Left kidney (tissue), 8 donors: ENCODE measurements at places on chromosomes 12 and 14. TPM values are rescaled to one million over a fixed set of nuclear protein-coding genes. Genes with fewer than 3 reads are reported as not detected.

DNA sequence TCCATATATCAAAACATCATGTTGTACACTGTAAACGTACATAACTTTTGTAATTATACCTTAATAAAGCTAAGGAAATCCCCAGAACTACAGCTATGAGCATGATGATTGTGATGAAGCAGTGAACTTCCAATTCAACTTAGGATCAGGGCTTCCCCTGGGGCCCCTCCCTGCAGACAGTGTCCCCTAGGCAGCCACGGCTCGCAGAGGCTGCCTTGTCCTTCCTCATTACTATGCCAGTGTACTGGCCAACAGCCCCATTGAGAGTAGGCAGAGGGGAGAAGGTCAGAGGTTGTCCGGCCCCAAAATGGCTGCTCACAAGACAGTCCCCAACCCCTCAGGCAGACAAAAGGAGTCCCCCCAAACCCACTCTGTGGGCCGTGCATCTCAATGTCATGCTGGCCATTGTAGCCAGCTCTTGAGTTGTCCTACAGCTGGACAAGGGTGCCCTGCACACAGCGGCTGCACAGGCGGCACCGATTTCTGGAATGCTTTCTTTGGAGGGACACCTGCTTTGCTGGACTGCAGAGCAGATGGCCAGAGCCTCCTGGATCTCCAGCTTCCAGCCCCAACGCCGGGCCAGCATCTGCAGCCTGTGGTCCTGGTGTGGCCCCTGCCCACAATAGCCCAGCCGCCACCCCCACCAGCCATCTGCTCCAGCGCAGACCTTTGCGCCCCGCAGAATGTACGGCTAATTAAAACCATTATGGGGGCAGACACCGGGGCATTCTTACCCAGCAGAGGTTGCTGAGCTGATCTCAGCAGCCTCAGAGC, 46.1 kb downstream of the NIN start:
- DNase-seq = no peak

GRCh38 chr12:51819736-51820525, 28.6 kb downstream of the FIGNL2 start:
- no peak for DNase-seq

DNA sequence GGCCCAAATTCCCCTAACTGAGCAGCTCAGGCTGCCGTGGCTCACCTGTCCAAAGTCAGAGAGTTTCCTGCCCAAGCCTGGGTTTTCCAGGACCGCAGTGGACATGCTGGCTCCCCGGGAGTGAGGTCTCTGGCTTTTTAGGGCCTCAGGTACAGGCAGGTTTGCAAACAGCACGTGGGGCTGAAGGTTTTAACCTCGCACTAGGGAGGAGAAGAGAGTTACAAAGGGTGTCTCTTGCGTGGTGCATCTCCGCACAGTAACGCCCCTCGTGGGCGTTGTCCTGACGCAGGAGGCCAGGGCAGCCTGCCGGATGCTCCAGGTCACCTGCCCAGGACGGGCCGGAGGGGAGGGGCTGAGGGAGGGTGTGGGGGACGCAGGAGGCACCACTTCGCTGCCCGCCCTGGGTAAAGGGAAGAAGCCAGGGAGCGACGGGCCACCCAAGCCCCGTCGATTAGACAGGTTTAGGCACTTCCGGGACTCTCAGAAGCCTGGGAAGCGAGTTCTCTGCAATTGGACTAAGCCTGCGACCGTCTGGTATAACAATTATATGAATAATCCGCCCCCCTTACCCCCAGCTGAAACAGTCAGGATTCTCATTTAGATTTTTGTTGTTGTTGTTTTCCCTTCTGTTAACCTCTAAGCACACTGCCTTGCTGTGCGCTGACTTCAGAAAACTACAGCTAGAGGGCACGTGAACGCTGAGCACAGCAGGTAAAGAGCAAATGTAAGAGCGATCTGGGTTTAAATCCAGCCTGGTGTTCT, at the start of gene PAH:
Gene PAH, minus strand, starts transcription at position 219 of the 762 bp plus-strand sequence. Its CDS starts 114 bp downstream, at position 105.
- peak; percentile 12 for DNase-seq

DNA sequence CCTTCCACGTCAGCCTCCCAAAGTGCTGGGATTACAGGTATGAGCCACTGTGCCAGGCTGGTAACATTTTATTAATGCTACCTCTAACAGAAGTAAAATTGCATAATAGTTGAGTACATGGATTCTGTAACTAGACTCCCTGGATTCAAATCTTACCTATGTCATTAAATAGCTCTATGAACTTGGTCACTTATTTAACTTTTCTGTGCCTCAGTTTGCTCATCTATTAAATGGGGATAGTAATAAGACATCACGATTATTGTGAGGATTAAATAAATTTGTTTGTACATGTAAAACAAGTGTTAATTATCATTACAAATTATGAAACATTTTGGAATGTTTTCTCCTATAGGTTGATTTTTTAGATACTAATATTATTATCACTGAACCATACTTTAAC, 6.7 kb downstream of the ACTR6 start:
- DNase-seq = no peak

The KRT77 gene
- not detected for polyA plus RNA-seq

The CIDEB gene
- 24.8 TPM for polyA plus RNA-seq

The RNF212B gene
- 2.3 TPM for polyA plus RNA-seq

The ARHGDIB gene
- polyA plus RNA-seq = 42.8 TPM
